ENCODE measurements at places on chromosomes 6 and 20.

DNA sequence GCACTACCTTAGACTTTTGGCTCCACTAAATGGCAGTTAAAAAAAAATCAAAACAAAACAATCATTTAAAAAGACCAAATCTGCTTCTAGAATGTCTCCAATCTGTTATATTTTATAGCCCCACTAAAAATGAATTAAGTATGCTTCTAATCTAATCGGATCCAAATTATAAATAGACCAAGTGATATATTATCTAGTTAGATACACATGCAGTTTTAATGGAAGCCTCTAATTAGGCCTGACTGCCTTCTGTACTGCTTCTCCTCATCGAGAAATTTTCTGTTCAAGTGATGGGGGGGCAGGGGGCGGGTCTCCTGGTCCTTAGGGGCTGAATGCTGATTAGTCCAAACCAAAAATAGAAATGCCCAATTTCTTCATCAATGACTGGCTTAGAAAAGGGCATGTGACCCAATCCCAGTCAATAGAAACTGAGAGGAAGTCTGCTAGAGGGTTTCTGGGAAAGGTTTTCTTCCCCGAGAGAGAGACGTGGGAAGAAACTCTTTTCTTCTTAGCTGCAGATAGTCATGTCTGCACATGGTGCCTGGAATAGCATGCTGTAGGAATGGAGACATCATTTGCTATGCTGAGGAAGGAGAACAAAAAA lies 6.9 kb downstream of the SESN1 start:
- no peak for DNase-seq

DNA sequence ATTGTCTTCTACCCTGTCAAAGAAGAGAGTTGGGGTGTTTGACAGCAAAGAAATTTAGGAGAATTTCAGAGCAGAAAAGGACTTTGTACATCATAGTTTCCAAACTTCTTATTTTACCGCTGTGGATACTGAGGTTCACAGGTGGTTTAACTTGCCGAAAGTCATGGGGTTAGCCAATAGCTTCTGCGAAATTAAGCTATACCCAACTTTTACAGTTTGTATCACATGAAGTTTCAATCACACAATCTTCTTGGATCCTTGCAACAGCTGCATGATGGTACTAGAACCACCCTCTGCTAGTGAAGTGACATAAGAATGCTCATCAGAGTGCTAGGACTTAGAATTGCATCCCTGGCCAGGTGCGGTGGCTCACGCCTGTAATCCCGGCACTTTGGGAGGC lies 345.5 kb downstream of the CD83 start:
- no peak for DNase-seq

- DNase-seq, result no peak
Measured at GRCh38 chr6:76776876-76777275, 686.4 kb downstream of the HTR1B start.

DNA sequence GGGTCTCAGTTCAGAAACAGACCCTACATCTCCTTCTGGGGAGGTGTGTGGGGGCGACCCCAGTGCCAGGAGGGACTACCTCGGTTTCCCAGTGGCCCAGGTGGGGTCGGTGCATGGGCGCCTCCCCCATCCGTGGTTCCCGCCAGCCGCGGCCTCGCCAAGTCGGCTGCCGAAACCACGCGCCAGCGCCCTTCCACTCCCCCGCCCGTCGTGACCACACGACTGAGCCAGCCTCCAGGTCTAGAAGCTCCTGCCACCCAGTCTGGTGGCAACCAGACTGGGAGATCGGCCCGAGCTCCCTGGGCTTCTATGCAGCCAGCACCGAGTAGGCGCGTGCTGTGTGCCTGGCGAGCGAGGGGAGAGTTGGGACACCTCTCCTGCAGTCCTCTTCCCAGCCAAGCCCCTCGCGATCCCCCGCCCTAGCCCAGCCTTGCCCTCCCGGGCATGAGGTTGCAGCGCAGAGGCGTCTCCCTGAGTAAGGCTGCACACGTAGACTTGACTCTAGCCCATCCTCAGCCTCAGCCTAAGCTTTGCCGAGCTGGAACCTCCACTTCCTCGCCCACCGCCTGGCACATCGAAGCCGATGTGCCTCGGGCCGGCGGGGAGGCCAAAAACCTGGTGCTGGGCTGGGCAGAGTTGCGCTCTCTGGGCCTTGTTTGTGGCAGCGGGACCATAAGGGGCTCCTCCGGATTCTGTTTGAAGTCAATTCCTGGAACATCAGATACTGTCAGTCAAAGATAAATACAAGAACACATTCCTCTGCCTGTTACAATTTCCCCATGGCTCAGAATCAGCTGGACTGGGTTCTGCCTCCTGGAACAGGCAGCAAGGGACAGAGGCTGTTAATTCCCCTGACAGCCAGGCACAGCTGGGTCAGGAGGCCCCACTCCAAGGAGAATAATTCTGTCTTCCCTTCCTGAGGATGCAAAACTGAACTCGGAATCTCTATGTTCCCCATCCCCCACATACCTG lies 1.5 kb upstream of the CPNE5 start:
- DNase-seq, result no peak

DNA sequence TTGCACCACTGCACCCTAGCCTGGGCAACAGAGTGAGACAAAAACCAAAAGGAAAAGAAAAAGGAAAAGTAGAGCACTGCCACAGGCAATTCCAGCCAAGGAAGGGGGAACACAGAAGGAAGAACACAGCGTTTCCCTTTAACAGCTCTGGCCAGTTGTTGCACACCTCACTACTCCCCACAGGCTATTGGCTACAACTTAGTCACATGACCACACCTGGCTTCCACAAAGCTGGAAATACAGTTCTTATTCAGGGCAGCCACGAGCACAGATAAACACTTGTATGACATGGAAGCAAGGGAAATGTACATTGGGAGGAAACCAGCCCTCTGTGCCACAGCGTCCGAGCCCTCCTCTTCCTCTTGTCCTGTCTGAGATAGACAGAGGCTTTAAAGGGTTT lies 249.0 kb upstream of the JARID2 start:
- no peak for DNase-seq

GRCh38 chr6:47478233-47479139 lies 897 bp downstream of the CD2AP start:
- DNase-seq, result no peak

DNA sequence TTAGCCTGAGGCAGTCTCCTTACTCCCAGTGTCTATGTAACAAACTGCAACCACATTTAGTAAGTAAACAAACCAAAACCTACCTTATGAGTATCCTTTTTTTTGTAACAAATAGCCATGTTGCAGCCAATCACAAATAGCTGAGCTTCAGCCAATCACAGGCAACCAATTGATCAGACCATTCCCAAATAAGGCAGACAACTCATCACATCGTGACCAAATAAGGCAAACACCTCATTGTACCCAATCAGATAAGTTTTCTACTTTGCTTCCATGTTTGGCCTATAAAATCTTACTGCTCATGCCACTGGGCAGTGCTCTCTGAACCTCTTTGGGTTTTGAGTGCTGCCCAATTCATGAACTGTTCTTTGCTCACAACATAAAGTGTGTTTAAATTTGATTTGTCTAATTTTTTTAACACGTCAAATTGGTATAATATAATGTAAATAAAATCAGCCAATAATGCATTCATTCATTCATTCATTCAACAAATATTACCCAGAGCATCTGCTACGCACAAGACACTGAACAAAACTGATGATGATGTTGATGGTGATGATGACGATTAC lies 117.8 kb downstream of the BCAS1 start:
- DNase-seq, result no peak

GRCh38 chr20:57212534-57213276 lies 53.7 kb downstream of the BMP7 start:
- DNase-seq, result no peak

GRCh38 chr6:106275692-106276091 lies 49.9 kb downstream of the ATG5 start:
- DNase-seq, result no peak

DNA sequence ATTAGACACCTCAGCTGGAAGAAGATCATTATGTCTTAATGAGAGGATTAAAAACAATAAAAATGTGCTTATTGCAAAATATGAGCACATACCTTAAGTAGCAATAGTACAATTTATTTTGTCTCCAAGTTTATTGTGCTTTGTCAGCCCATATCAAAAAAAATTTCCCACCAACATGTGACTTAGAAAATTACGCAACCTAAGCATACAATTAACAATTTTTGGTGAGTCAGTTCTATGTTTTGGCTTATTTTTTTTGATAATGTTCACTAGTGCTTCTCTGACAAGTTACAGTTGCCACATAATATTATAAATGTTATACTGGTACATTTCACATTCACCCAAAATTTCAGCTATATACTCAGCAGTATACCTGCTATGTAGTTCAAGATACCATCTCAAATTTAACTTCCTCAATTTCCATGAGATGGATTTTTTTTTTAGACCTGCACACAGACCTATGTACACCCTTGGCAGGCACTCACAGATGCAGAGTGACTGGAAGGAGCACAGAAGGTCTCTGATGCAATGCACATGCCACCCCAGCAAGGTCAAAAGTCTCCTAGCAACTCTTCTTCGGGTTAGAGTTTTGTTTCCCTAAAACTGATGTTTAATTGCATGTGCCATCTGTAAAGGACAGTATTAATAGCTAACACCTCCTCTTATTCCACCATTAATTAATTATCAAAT lies 112.4 kb downstream of the PRKN start:
- DNase-seq, result no peak

GRCh38 chr6:33631971-33632557 lies 10.9 kb downstream of the ITPR3 start:
- DNase-seq, result no peak

DNA sequence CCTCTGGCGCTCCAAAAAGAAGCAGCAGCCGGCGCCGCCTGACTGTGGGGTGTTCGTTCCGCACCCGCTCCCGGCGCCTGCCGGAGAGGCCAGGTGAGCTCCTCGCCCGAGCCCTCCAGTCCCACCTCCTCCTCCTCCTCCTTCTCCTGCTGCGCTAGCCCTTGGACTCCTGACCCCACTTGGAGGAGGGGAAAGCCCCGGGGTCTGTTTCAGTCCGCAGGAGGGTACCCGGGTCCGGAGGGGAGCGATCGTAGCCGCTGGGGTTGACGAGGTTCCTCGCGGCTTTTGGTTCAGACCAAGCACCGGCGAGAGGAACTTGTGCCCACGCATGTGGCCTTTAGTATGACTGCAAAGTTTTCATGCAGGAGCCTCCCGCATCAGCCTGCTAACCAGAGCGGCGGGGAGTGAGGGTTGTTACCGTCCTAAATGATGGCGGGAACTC lies 493 bp downstream of the CRYBG1 start:
- DNase-seq, result no peak

DNA sequence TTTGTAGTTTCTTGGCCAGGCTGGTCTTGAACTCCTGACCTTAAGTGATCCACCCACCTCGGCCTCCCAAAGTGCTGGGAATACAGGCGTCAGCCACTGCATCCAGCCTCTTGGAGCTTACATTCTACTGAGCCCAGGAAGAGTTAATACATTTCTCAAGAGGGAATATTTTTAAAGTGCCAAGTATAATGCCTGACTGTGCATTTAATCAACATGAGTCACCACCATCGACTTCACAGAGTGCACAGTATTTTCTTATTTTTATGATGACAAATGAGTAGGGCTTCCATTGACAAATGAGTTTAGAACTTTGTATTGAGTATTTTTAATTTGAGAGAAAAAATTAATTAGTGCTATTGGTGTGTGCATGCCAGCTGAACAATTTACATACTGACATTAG lies 72.2 kb downstream of the SASH1 start:
- no peak for DNase-seq

DNA sequence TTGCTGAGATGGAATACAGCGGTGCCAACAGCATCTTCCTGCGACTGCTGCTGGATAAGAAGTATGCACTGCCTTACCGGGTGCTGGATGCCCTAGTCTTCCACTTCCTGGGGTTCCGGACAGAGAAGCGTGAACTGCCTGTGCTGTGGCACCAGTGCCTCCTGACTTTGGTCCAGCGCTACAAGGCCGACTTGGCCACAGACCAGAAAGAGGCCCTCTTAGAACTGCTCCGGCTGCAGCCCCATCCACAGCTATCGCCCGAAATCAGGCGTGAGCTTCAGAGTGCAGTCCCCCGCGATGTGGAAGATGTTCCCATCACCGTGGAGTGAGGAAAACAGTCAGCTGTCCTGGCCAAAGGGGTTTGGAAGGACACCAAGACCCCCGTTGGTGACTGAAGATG lies 9.2 kb downstream of the CCND3 start:
- DNase-seq, result no peak

GRCh38 chr6:15391500-15391899 lies 145.6 kb downstream of the JARID2 start:
- DNase-seq, result no peak

DNA sequence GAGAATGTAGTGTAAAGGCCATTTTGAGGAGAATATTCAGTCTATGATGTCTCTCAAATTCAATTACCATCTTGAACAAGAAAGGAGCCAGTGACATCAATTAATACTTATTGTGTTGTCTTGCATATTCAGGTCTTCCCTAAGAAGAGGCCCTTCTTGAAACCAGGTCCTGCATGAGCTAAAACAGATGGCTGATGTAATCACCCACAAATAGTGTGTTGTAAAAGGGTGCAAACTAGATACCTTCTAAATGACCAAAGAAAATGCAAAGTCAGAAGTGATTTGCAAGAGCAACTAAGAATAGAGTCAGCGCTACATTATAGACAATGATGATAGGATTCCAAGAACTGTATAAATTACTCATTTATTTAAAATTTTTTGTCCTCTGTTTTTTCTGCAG lies 97.0 kb downstream of the BTBD3 start:
- DNase-seq, result no peak

DNA sequence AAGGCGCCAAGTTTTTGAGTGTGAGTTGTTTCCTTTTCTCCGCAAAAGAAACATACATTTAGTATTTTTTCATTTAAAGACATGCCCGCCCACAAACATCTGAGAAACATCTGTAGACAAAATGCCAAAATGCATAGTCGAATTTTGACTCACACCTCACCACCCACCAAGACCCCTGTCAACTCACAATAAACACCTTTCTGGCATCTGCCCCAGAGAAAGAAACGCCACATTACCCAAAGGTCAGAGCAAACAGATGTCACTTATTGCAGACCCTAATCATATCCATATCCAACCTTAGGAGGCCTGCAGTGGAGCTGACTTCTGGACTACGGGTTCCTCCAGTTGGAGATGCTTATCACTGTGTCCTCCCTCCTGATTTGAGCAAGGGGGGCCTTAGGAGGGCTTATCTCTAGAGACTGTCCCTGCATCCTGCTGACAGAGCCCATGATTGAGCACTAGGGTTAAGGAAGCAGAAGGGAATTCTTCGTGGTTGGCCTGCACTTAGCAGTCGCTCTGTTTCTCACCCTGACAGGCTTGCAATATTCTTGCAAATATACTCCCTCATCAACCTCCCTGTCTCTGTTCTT lies 90.5 kb upstream of the TBX18 start:
- no peak for DNase-seq

DNA sequence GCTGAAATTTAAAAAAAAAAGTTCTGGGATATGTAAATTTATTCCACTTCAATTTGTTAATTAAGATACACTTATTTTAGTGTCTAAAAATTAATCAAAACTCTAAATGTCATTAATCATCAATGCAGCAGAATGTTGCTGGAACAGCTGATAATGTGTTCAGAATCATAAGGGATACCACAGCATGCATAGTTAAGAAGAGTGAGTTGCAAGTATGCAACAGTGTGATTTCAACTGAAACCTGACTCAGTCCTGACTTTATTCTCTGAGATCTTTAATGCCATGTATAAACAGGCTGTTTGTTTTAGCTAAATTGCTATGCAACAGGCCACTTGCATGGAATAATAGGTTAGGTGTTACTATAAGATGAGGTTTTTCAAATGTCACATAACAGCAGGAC lies 1.4 kb downstream of the GRIK2 start:
- DNase-seq, result no peak
